ENCODE measurements at places on chromosomes 4 and X. TPM values are rescaled to one million over a fixed set of nuclear protein-coding genes. Genes with fewer than 3 reads are reported as not detected.

The MAOA gene
- polyA plus RNA-seq: 1.3 TPM

The XAGE1A gene
- not detected for polyA plus RNA-seq

The PRMT9 gene
- 19.3 TPM for polyA plus RNA-seq

The GLUD2 gene
- polyA plus RNA-seq: 0.35 TPM

The CXCL5 gene
- not detected for polyA plus RNA-seq

The VEGFC gene
- 0.40 TPM for polyA plus RNA-seq

The GAGE12C gene
- polyA plus RNA-seq: not detected

The PABPC1L2B gene
- polyA plus RNA-seq: not detected

The PRDM5 gene
- 1.6 TPM for polyA plus RNA-seq

The ABLIM2 gene
- 14.9 TPM for polyA plus RNA-seq

The VCX3B gene
- polyA plus RNA-seq: not detected

The PASD1 gene
- polyA plus RNA-seq: not detected

The RNF128 gene
- polyA plus RNA-seq: 0.72 TPM

The PRRG1 gene
- polyA plus RNA-seq: 9.1 TPM

The ADRA2C gene
- 3.0 TPM for polyA plus RNA-seq

The MAML3 gene
- polyA plus RNA-seq: 10.2 TPM

The HMX1 gene
- polyA plus RNA-seq: 0.89 TPM

The FMR1 gene
- 70.8 TPM for polyA plus RNA-seq

The TMEM164 gene
- polyA plus RNA-seq: 12.5 TPM

The PPP2R3B gene
- 49.3 TPM for polyA plus RNA-seq

The SYTL5 gene
- polyA plus RNA-seq: 1.0 TPM

The CLIC2 gene
- polyA plus RNA-seq: 2.9 TPM

The TMPRSS11D gene
- polyA plus RNA-seq: not detected

The MAGEA1 gene
- polyA plus RNA-seq: not detected

The NUDT6 gene
- 12.4 TPM for polyA plus RNA-seq

The GABRB1 gene
- polyA plus RNA-seq: 3.3 TPM

The ATOH1 gene
- not detected for polyA plus RNA-seq

The TIGD4 gene
- 3.3 TPM for polyA plus RNA-seq

The PSAPL1 gene
- polyA plus RNA-seq: not detected

The KCNE5 gene
- not detected for polyA plus RNA-seq

The VCX3A gene
- polyA plus RNA-seq: 0.87 TPM

The PCDH7 gene
- 12.6 TPM for polyA plus RNA-seq

The TREX2 gene
- polyA plus RNA-seq: not detected

The CRMP1 gene
- 642 TPM for polyA plus RNA-seq

The PALLD gene
- 19.9 TPM for polyA plus RNA-seq

The PDHA1 gene
- polyA plus RNA-seq: 224 TPM

The STBD1 gene
- polyA plus RNA-seq: not detected

The TRIM2 gene
- 218 TPM for polyA plus RNA-seq

The FAT1 gene
- 18.0 TPM for polyA plus RNA-seq

The CT45A10 gene
- polyA plus RNA-seq: not detected

The EFNB1 gene
- 27.8 TPM for polyA plus RNA-seq

The PAGE5 gene
- not detected for polyA plus RNA-seq

The THAP6 gene
- 35.3 TPM for polyA plus RNA-seq

The CLDN34 gene
- polyA plus RNA-seq: not detected

The CT45A3 gene
- polyA plus RNA-seq: not detected

The ARL9 gene
- 0.22 TPM for polyA plus RNA-seq

The MAGT1 gene
- polyA plus RNA-seq: 2.5 TPM
